ELF-1 (cell line): ENCODE measurements at places on chromosomes 3 and 15.

GRCh38 chr15:67101911-67102598 is 36.7 kb downstream of the SMAD3 start:
- DNase-seq = no peak

DNA sequence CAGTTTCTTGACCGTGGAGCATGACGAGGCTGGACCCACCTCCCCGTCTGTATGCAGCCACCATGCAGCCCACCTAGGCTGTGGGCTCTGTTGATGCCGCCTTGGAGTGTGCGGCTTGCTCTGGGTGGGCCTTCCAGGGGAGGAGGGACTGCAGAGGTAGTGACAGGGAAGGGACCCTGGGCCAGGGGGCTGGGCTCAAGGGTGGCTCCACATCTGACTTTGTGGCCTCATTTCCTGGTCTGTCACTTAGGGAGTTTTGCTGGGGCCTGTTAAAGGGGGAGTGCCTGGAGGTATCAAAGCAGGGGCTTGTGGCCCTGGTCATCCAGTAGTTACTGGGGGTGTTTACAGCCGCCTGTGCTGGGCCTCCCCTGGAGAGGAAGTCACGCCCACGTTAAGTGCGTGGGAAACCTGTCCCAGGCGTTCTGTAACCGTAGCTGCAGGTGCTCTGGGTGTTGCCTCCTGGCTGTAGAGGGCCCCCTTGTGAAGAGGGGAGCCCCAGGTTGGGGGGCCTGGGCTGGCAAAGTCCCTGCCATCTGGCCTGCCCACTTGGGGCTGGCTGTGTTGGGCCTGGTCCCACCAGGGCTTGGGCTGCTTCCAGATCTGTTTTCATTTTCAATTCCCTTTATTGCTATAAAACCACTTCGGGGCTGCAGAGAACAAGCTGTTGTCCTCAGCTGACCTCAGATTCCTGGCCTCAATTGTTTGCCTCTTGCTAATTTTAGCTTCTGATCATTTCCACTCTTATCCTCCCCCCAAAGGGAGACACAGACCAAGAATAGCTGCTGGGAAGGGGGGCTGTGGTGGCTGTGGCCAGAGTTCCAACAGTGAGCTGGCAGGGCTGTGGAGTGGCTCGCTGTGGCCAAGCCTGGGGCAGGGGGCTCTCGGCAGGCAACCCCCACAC is 26.5 kb downstream of the KLF13 start:
- DNase-seq = no peak

DNA sequence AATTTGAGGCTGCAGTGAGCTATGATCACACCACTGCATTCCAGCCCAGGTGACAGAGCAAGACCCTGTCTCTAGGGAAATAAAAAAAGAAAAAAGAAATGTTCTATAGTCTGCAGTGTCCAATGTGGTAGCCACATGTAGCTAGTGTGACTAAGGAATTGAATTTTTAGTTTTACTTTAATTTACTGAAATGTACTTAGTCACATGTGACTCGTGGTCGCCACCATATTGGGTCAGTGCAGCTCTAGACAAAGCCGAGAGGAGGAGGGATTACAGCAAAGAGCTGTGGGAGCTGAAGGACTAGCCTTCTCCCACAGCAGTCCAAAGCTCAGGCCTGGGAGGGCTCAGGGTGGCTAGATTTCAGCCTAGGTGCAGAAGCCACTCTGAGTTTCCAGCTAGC is 65.9 kb upstream of the NTRK3 start:
- no peak for DNase-seq

DNA sequence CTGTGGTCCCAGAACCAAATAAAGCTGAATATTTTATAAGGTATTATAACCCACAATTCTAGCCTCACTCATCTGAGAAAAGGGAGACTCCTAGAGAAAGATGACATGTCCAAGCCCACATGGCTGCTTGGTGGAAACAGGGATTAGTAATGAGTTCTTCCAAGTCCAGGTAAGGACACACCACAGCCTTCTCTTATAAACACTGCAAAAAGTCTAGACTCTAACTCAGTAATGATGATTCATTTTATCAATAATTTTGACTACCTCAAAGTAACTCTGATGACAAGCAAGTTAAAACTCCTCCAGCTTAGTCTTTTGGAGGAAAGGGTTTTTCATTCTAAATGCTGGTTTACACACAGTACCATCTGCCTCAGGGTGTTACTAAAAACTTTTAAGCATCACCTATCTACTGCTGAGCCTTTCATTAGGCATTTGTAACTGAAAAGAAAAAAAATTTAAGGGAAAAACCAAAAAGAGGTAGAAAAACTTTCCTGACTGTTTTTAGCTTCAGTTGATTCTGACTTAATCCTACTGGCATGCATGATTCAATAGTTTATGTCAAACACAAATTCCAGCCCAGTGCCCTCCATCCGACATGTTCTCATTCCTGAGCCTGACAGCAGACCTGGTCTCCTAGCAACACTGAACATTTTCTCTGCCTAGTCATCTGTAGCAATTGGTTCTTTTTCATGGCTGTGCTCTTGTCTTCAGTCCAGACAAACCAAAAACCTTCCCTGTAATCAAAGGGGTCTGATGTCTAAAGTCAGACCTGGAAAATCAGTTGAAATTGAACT is 43.9 kb downstream of the P3H2 start:
- DNase-seq = peak; percentile 52

GRCh38 chr3:186361762-186362536 is at the start of gene DGKG:
DGKG (minus strand) TSS chr3:186362234; CDS start chr3:186320459, 41,775 bp downstream.
- peak; percentile 25 for DNase-seq

GRCh38 chr3:171225708-171226107 is 199.2 kb upstream of the SLC2A2 start:
- DNase-seq = no peak

DNA sequence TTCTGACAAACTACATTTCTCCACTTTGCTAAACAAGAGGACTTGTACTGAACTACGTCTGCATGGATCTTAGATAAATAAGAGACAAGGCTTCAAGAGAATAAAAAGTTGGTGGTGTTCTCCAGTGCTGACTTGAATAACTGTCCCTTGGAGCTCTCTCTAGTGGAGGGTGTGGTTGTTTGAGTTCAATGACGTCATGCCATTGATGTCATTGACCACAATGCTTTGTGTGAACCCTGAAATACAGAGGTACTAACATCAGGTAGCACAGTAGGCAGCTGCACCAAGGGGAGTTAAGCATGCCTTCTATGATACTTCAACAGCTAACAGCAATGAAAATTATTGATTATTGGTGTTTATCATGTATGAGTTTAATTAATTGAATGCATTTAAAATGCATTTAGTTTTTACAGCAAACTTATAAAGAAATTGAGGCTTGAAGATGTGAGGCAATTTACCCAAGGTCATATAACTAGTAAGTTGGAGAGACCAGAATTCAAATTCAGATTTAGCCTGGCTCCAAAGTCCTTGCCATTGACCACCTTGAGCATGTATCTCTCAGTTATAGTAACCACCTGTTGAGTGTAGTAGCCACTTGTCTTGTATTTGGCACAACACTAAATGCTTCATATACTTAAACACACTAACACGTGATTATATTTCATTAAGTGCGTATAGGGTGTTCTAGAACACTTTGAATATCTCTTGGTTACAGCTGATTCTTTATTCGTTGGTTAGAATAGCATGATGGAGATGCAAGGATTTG is 126.0 kb upstream of the ANKRD28 start:
- no peak for DNase-seq

GRCh38 chr15:69140306-69140705 is 20.1 kb upstream of the GLCE start:
- no peak for DNase-seq

GRCh38 chr3:47247131-47248064 is 35.2 kb downstream of the KIF9 start:
- no peak for DNase-seq

DNA sequence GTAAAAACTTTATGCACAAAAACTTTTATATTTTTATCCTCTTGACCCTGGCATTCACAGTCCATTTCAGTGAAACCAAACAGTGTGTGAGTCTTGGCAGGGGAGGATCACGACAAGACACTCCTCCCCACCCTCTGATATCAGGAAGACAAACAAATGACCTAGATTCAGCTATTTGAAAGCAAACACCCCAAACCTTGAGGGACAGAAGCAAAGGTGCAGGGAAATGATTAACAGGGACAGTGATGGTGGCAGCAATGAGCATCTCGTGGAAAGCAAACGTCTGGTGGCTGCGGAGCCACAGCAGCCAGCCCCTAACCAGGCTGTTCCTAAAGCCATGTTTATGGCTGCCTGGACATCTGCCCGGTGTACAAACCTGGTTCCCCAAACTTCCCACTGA is 52.1 kb downstream of the FSIP1 start:
- DNase-seq = no peak

- DNase-seq = no peak
Measured at GRCh38 chr3:52021489-52022268, 26.0 kb upstream of the RPL29 start.

DNA sequence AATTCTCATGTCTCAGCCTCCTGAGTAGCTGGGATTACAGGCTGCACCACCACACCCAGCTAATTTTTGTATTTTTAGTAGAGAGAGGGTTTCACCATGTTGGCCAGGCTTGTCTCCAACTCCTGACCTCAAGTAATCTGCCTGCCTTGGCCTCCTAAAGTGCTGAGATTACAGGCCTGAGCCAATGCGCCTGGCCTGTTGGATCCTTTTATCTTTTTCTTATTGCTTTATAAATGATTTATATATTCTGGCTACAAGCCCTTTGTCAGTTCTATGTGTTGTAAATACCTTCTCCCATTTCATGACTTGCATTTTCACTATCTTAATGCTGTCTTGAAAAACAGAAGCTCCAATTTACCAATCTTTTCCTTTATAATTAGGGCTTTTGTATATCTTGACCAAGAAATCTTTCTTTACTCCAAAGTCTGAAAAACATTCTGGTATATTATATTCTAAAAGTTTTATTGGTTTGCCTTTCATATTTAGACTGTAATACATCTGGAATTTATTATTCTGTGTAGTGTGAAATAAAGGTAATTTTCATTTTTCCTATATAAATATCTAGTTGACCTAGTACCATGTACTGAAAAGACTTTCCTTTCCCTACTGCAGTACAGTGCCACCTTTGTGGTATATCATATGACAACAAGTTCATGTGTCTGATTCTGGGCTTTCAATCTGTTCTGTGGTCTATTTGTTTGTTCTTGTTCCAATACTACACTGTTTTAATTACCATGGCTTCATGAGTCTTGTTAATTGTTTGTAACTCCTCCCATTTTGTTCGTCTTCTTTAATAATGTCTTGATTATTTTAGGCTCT is 52.9 kb upstream of the RNU6-1 start:
- no peak for DNase-seq

GRCh38 chr15:56639631-56640030 is 93.7 kb downstream of the ZNF280D start:
- no peak for DNase-seq

- DNase-seq = no peak
Measured at GRCh38 chr15:95990833-95991232, 339.7 kb upstream of the NR2F2 start.

DNA sequence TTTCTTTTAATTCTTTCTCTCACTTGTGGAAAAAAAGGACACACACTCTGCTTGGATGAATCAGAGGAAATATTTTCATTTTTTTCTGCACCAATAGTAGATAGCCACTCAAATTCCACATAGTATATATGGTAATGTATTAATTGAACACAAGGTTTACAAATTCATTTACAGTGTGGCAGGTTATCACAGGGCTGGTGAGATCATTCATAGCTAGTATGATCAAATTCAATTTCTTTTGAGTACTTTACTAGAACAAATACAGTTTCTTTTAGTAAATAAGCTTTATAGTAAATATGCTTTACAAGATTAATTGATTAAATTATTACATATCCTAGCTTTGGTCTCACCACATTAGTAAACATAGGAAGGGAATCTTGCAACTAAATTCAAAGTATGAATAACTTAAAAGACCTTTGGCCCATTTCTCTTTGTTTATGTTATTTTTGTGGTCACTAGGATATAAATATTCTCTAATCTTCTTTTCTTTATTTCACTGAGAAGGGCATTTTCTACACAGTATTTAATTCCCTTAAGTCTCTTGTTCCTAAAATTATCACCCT is 40.1 kb upstream of the PARP14 start:
- DNase-seq = no peak

DNA sequence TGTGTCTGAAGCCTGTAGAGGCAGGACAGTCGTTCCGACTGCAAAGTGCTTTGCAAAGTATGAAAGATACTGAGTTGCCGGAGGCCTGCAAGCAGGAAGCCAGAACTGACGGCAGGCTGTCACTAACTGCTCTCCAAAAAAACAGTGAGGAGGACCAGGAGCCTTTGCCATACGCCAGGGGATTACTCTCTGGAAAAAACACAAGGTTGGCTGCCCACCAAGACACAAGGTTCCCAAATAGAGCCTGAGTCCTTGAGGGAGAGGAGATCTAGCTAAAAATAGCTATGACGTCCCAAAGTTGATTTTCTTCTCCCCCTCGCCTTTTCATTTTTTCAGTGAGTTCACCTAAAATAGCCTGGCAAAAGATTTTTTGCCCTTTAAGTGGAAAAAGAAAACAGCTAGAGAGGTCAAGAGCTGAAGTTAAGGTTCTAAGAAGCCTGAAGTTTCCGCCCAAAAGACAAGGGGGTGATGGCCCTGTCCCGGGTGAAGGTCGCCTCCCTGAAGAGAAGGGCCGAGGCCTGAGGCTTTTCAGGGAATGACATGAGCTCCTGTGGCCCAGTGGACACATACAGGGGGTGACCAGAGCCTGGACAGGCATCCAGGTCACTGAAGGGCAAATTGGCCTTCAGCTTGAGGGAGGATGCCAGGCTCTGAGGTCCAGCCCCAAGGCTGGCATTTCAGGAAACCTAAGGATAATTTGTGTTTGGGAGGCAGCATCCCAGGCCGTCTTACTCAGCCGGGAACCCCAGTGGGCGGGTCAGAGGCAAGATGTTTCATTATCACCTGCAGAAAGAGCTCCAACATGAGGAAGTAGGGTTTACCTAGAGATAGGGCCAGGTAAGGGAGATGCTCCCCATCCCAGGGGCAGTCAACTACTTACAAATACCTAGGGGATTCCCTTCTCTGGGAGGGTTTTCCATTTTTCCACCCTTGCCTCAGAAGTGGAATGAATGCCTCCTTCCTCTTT is 44.9 kb upstream of the DGKG start:
- no peak for DNase-seq

- no peak for DNase-seq
Measured at GRCh38 chr3:41434781-41435180, 235.5 kb downstream of the CTNNB1 start.

DNA sequence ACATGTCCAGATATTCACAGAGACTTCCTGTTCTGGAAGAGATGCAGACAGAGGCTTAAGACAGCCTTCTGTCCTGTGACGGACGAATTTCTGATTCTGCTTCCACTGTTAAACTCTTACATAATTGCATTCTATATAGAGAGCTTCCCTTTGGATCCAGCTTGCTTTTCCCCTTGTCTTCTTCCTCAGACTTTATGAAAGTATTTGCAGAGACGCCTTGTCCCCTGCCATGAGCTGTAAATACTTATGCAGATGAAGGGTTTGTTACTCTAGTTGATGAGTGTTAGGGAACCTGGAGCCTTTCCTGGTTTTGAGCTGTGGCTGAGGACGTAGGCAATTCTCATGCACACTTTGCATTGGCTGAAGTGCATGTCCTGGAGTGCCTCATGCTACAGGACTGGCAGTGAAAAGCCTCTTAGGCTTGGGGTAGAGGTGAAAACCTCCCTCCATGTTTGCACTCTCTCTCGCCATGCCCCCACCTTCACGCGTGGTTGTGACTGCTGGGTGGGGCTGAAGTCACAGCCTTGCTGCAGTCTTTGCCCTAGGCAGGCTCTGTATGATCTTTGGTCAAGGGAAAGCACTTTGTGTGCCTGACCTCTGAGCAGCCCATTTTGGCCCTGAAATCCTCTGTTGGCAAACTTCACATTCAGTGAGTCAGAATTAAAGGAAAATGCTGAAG is 286.6 kb downstream of the PTPRG start:
- peak; percentile 65 for DNase-seq

- no peak for DNase-seq
Measured at GRCh38 chr3:120780977-120781376, 38.4 kb downstream of the GTF2E1 start.

- DNase-seq = no peak
Measured at GRCh38 chr3:195542316-195542697, 818 bp downstream of the PPP1R2 start.
